ENCODE measurements at places on chromosomes 13 and 19. TPM values are rescaled to one million over a fixed set of nuclear protein-coding genes. Genes with fewer than 3 reads are reported as not detected.

The APOC4 gene
- not detected for polyA plus RNA-seq

The GPR42 gene
- not detected for polyA plus RNA-seq

The SPINT2 gene
- 3.6 TPM for polyA plus RNA-seq

The THSD1 gene
- 17.3 TPM for polyA plus RNA-seq

The IZUMO2 gene
- polyA plus RNA-seq: not detected

The ADGRL1 gene
- 18.8 TPM for polyA plus RNA-seq

The NALCN gene
- 0.11 TPM for polyA plus RNA-seq

The ZNF581 gene
- 27.9 TPM for polyA plus RNA-seq

The PTPRS gene
- 35.9 TPM for polyA plus RNA-seq

The EID2B gene
- polyA plus RNA-seq: 2.4 TPM

The CD22 gene
- 1.3 TPM for polyA plus RNA-seq

The EDDM13 gene
- 0.94 TPM for polyA plus RNA-seq

The OR4F17 gene
- not detected for polyA plus RNA-seq

The THAP8 gene
- polyA plus RNA-seq: 7.5 TPM

- DNase-seq: no peak
Measured at GRCh38 chr19:16566161-16566560, 6.1 kb downstream of the SLC35E1 start.

- DNase-seq: peak; percentile 65
Measured at GRCh38 chr19:7500811-7501450, 12.1 kb upstream of the PEX11G start.

GRCh38 chr19:47663911-47664771 is 49.1 kb upstream of the EHD2 start:
- peak; percentile 7 for DNase-seq

GRCh38 chr19:50924586-50924985 is 13.4 kb upstream of the KLK4 start:
- no peak for DNase-seq

- no peak for DNase-seq
Measured at GRCh38 chr13:94343243-94343585, 136.3 kb downstream of the DCT start.

GRCh38 chr19:45791744-45792469 is 738 bp downstream of the DMWD start:
- no peak for DNase-seq

- DNase-seq: no peak
Measured at GRCh38 chr13:40137400-40137799, 481.9 kb downstream of the COG6 start.

- no peak for DNase-seq
Measured at GRCh38 chr19:7887408-7888144, 734 bp upstream of the LRRC8E start.

GRCh38 chr13:24888291-24888931 is 124.4 kb downstream of the RNF17 start:
- no peak for DNase-seq

DNA sequence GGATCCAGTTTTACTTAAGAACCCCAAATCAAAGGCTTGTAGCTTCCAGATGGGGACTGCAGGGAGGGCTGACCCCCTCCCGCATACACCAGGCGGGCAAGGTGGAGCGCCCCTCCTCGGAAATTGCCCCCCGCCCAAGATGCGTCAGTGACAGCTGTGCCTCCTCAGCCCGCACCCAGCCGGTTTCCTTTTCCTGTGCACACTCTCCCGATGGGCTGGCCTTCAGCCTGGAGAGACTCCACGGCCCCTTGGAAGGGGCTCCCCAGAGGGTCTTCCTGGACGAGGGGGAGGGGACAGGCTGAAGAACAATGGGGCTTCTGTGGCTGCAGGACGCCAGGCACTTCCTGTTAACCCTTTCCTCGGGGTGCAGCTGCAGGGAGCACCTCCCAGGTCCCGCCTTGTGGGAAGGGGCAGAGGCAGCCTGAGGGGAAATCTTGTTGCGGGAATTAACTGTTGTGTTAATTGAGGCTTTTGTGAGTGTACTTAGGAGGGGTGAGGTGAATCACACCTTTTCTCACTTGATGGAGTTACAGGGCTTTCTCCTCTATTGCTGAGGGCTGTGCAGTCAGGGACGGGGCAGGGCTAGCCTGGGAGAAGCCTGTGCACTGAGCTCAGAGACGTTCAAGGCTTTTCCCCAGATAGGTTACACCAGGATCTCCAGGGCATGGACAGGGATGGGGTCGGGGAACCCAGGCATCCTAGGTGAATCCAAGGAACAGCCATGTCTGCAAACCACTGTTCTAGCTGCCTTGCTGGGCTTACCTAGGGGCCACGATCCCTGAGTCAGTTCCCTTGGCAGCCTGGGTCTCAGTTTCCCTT is 14.3 kb downstream of the IER2 start:
- peak; percentile 71 for DNase-seq

DNA sequence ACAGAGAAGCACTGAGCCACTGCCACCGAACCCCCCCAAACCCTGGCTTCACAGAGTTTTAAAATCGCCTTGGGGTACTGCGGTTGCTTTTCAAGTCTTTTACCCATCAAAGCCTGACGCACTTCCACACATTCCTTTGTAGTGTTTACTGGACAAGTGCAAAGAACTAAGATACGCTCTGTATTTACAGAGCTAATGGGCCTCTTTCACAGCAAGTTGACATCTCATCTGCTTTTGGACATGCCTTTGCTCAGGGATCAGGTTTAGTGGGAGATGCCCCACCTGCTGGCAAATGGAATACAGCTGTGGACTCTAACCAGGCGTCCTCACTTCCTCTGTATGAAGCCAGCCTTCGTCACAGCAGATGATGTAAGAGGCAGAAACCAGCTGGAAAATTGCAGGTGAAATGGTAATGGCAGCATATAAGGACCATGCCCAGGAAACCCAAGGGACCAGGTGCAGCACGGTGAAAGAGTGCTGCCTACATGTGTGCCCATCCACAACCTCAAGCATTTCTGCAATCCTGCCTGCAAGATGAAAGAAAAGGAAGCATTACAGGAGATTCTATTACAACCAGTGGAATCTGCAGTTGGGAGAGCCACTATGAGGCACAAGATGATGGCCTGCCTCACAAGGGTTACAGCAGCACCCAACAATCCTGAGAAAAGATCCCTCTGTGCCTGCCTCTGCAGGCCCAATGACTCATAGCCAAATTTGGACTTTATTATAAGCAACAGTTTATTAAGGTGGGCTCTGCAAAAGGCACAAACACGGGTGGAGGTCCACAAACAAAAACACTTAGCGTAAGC is 34.7 kb downstream of the BRD4 start:
- DNase-seq: no peak

GRCh38 chr13:102729560-102730270 is 34.9 kb upstream of the METTL21C start:
- peak; percentile 30 for DNase-seq

GRCh38 chr13:45299194-45299593 is 41.8 kb downstream of the TPT1 start:
- DNase-seq: no peak

DNA sequence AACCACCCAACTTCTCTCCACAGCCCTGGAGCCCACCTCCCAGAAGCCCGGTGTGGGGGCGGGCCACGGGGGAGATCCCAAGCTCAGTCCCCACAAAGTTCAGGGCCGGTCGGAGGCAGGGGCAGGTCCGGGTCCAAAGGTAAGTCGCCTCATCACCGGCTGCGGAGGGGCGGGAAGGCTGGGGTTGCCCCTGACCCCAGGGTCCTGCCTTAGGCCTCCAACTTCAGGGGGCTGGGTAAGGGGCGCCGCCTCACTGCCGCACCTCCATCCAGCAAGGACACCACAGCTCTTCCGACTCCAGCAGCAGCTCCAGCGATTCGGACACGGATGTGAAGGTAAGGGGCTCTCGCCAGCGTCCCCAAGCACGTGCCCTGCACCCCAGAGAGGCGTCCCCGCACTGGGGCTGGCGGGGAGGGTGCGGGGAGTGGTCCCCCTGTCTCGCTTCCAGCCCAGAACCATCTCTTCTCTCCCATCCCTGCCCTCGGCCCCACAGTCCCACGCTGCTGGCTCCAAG is 358 bp downstream of the C19orf33 start:
- no peak for DNase-seq

GRCh38 chr19:47595944-47596343 is 13.0 kb upstream of the BICRA start:
- DNase-seq: no peak

- no peak for DNase-seq
Measured at GRCh38 chr13:113324398-113324797, 27.4 kb downstream of the LAMP1 start.

GRCh38 chr13:50451609-50452008 is 391.9 kb downstream of the DLEU7 start:
- no peak for DNase-seq

DNA sequence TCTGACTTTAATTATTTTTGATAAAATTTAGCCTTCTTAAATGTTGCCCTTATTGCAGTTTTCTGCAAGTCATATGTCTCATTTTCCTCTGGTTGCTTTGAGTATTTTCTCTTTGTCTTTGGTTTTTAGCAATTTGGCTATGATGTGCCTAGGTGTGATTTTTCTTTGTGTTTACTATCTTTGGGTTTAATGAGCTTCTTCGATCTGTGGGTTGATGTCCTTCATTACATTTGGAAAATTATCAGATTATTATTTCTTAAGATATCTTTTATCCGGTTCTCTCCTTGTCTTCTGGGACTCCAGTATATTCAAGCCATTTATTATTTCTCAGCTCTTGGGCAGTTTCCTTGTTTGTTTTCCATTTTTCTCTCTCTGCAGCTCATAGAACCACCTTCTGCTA is 39.0 kb downstream of the WASF3 start:
- no peak for DNase-seq

- DNase-seq: no peak
Measured at GRCh38 chr19:33496038-33496895, 25.3 kb downstream of the PEPD start.

GRCh38 chr13:102903659-102904407 is 58.0 kb downstream of the ERCC5 start:
- no peak for DNase-seq

GRCh38 chr13:36418022-36418805 is 14.1 kb upstream of the CCNA1 start:
- DNase-seq: peak; percentile 36

All from muscle of back (tissue), 13 donors.